ENCODE measurements at places on chromosomes 6 and 20. TPM values are rescaled to one million over a fixed set of nuclear protein-coding genes. Genes with fewer than 3 reads are reported as not detected.

SYNDIG1 gene
- 4.5 TPM for total RNA-seq

TSBP1 gene
- not detected for total RNA-seq

SLC22A16 gene
- not detected for total RNA-seq

PROCR gene
- total RNA-seq, result 17.6 TPM

TFEB gene
- 31.2 TPM for total RNA-seq

MRAP2 gene
- total RNA-seq, result 10.6 TPM

DNA sequence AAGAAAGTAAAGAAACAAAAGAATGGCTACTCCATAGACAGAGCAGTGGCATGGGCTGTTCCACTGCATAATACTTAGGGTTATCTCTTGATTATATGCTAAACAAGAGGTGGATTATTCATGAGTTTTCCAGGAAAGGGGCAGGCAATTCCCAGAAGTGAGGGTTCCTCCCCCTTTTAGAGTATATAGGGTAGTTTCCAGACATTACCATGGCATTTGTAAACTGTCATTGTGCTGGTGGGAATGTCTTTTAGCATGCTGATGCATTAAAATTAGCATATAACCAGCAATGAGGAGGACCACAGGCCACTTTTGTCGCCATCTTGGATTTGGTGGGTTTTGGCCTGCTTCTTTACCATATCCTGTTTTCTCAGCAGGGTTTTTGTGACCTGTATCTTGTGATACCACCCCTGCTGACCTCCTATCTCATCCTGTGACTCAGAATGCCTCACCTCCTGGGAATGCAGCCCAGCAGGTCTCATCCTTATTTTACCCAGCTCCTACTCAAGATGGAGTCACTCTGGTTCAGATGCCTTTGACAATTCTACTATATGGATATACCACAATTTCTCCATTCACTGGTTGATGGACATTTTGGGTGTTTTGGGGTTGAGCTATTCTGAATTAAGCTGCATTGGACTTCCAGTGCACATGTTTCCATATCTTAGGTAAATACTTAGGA is 280.6 kb downstream of the FARS2 start:
- H3K27ac ChIP-seq, result no peak overlapping the region
- H3K4me1 ChIP-seq, result no peaks in the 10 kb centered on the region
- no peak overlapping the region for H3K4me3 ChIP-seq
- no peak for DNase-seq
- no peaks in the 10 kb centered on the region for H3K36me3 ChIP-seq
- no peaks in the 10 kb centered on the region for H3K27me3 ChIP-seq

- peak overlapping the region; percentile 78 for H3K27ac ChIP-seq
- peak overlapping the region; percentile 50 for H3K4me3 ChIP-seq
- no peaks in the 10 kb centered on the region for H3K27me3 ChIP-seq
- no peaks in the 10 kb centered on the region for H3K36me3 ChIP-seq
- H3K4me1 ChIP-seq, result no peaks in the 10 kb centered on the region
These were observed 695 bp downstream of the ARHGAP18 start for GRCh38 chr6:129709196-129709768.

GRCh38 chr20:20292472-20292871 is 75.4 kb upstream of the INSM1 start:
- no peaks in the 10 kb centered on the region for H3K36me3 ChIP-seq
- no peak for DNase-seq
- H3K4me3 ChIP-seq, result no peak overlapping the region
- no peaks in the 10 kb centered on the region for H3K4me1 ChIP-seq
- H3K27me3 ChIP-seq, result no peaks in the 10 kb centered on the region

- peak overlapping the region; percentile 4 for H3K27ac ChIP-seq
- no peak for DNase-seq
- no peaks in the 10 kb centered on the region for H3K4me1 ChIP-seq
These were observed 53.7 kb upstream of the TMX4 start for GRCh38 chr20:8073024-8073832.

DNA sequence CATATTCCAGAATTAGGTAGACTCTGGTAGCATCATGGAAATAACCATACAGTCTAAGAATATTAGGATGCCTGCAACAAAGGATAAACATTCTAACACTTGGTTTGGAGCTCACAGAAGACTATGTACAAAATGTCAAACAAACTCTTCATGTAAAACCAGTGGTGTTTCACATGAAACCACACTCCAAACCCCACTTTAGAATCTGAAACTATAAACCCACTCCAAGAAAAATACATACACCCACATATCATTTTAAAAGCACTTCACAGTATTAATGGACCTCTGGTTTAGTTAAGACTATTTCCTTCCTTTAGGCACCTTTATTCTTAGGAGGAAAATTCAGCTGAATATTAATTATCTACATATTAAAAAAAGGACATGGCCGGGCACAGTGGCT is 10.5 kb downstream of the AURKA start:
- no peaks in the 10 kb centered on the region for H3K4me1 ChIP-seq
- DNase-seq, result no peak
- no peak overlapping the region for H3K4me3 ChIP-seq
- H3K36me3 ChIP-seq, result no peaks in the 10 kb centered on the region
- H3K27ac ChIP-seq, result no peak overlapping the region

GRCh38 chr6:81623106-81623759 is 129.2 kb downstream of the TENT5A start:
- no peaks in the 10 kb centered on the region for H3K36me3 ChIP-seq
- H3K27me3 ChIP-seq, result no peaks in the 10 kb centered on the region
- DNase-seq, result no peak
- H3K4me1 ChIP-seq, result no peaks in the 10 kb centered on the region

GRCh38 chr6:107811591-107812218 is 12.4 kb downstream of the SCML4 start:
- no peaks in the 10 kb centered on the region for H3K27me3 ChIP-seq
- H3K4me1 ChIP-seq, result no peaks in the 10 kb centered on the region
- DNase-seq, result no peak
- H3K4me3 ChIP-seq, result no peak overlapping the region
- H3K36me3 ChIP-seq, result no peaks in the 10 kb centered on the region

DNA sequence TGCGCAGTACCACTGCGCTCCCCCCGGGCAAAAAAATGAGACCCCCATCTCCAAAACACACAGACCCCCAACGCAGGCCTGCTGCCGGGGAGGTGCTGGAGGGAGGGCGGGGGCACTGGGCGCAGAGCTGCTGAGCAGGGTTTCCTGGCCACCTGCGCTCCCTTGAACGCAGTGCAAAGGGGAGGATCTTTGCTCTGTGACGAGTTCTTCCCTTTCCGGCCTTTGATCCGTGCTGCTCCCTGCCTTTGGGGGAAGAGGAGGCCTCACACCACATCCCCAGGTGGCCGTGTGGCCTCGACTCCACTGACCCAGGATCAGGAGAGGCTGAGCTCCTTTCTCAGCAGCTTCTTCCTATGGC is 8.9 kb upstream of the COL20A1 start:
- no peaks in the 10 kb centered on the region for H3K4me1 ChIP-seq
- no peaks in the 10 kb centered on the region for H3K27me3 ChIP-seq
- no peak overlapping the region for H3K27ac ChIP-seq
- H3K4me3 ChIP-seq, result no peak overlapping the region
- peaks cover 10% of the 10 kb centered on the region for H3K36me3 ChIP-seq
- DNase-seq, result no peak

GRCh38 chr6:159601211-159601610 is 91.8 kb downstream of the SOD2 start:
- H3K27ac ChIP-seq, result no peak overlapping the region
- H3K27me3 ChIP-seq, result no peaks in the 10 kb centered on the region
- DNase-seq, result no peak
- no peak overlapping the region for H3K4me3 ChIP-seq
- no peaks in the 10 kb centered on the region for H3K4me1 ChIP-seq

Data from prostate gland (tissue), 2 donors.